ENCODE measurements at places on chromosomes 3 and 15. TPM values are rescaled to one million over a fixed set of nuclear protein-coding genes. Genes with fewer than 3 reads are reported as not detected.

GRCh38 chr3:167705840-167706239, 28.9 kb downstream of the PDCD10 start:
- no peak for DNase-seq

GRCh38 chr3:45980229-45980813, 15.3 kb downstream of the FYCO1 start:
- DNase-seq: no peak

GRCh38 chr3:178300441-178300959, 235.7 kb upstream of the KCNMB2 start:
- DNase-seq: no peak

DNA sequence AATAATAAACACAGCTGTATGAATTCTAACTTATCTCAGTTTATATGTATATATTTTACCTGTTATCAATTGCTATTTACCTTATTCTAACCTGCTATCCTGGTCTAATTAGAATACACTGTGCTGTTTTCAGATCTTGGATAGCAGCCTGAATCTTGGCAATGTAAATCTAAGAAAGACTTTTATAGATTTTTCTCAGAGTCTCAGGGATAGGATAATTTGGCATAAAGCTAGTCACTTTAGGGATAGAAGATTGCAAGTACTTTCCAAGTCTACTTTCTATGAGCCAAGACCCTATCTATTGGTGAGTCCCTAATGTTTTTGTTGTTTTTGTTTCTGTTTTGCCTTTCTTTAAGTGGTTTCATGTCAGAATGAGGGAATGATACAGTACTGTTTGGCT, 695.7 kb downstream of the NAALADL2 start:
- DNase-seq: no peak

- DNase-seq: no peak
Measured at GRCh38 chr3:139506766-139507165, 30.4 kb upstream of the RBP2 start.

DNA sequence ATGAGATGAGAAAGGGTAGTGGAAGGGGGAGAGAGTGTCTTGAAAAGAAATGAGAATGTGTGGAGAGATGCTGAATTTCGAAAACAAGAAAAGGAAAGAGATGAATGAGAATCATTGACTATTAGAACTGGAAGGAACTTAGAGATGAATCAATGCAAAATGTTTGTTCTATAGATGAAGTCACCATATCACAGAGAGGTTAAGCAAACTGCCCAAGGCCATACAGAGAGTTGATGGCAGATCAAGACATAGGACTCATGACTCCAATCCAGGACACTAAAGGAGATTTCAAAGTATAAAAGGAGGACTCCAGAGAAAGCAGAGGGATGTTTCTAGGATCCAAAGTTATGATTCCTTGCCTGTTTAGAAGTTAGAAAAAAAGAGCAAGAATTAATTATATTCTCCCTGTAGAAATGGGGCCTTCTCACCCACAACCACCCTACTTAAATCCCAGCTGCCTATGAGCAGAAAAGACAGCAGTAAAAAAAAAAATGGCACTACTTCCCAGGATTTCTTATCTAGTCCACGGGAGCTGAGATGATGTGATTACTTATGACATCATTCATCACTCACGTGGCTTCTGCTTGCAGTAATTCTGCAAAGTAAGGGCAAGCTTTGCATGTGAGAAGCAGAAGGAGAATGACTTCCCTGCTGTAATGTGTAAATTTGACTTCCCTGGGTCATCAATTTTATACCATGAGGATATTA, 210.8 kb upstream of the MRPL3 start:
- no peak for DNase-seq

The CD86 gene
- not detected for total RNA-seq

All from neural crest cell (in vitro differentiated cells).